HCT116 (cell line): ENCODE measurements at places on chromosomes 2 and 18. TPM values are rescaled to one million over a fixed set of nuclear protein-coding genes. Genes with fewer than 3 reads are reported as not detected.

- DNase-seq: no peak
These were observed 34.6 kb downstream of the ASXL3 start for GRCh38 chr18:33612632-33613031.

GRCh38 chr2:97851172-97851571, 137.8 kb downstream of the ZAP70 start:
- DNase-seq: no peak

Gene RAB17
- total RNA-seq: 41.8 TPM

Gene ERFE
- 17.3 TPM for total RNA-seq
